NCI-H187 treated with DMSO at 0.1 percent for 48 hours (cell line): ENCODE measurements at places on chromosomes 7 and 10.

- DNase-seq: no peak
Measured at GRCh38 chr7:136652635-136653370, 215.6 kb upstream of the CHRM2 start.

- DNase-seq: no peak
Measured at GRCh38 chr10:114391599-114391998, 12.7 kb downstream of the AFAP1L2 start.

DNA sequence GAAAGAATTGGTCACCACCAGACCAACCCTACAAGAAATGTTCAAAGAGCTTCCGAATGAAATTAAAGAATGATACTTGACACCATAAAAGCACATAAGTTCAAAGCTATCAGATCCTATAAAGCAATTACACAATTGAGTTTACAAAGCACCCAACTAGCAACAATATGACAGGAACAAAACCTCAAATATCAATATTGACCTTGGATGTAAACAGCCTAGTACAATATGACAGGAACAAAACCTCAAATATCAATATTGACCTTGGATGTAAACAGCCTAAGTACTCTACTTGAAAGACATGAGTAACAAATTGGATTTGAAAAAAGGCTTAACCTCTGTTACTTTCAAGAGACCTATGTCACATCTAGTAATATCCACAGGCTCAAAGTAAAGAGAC, 1201.4 kb downstream of the XPNPEP1 start:
- no peak for DNase-seq

DNA sequence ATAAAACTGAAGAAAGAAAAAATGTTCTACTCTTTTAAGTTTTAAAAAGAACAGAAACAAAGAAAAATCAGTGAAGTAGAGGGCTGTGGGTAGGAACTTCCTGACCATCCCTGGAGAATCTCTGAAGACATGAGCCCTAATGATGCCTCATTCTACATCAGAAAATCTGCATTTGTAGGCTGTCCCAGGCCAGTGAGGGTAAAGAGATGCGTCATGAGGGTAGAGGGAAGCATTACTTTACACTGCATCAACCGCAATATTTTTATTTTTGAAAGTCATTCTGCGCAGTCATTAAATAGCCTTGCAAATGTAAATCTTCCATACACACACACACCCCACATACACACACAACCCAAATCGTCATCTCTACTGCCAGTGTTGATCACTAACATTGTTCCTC, 82.1 kb upstream of the CABCOCO1 start:
- no peak for DNase-seq

- no peak for DNase-seq
Measured at GRCh38 chr7:22016507-22016906, 70.8 kb upstream of the CDCA7L start.

DNA sequence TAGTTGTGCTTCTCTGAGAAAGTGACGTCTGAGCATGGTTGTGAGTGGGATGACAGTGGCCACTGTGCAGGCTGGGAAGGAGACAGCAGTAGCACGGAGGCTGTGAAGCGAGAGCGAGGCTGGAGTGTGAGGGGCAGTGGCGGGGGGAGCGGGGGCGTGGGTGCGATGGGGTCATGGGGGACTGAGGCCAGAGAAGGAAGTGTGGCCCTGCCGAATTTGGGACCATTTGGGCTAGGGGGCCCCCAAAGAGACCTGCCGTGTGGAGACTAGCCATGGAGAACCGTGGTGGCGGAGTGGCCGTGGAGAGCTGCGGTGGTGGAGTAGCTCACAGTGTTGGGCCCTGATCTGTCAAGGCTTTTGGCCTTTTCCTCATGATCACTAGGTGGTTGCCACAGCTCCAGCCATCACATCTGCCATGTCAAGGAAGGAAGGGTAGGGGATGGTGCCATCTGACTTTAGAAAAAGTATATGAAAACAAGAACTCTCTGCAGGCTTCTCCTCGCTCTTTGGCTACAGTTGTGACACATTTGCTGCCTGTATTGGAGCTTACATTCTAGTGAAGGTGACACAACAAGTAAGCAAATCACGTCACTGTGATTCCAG, 61.4 kb downstream of the MGMT start:
- DNase-seq: no peak

- no peak for DNase-seq
Measured at GRCh38 chr7:103660455-103661371, 214.7 kb upstream of the SLC26A5 start.

DNA sequence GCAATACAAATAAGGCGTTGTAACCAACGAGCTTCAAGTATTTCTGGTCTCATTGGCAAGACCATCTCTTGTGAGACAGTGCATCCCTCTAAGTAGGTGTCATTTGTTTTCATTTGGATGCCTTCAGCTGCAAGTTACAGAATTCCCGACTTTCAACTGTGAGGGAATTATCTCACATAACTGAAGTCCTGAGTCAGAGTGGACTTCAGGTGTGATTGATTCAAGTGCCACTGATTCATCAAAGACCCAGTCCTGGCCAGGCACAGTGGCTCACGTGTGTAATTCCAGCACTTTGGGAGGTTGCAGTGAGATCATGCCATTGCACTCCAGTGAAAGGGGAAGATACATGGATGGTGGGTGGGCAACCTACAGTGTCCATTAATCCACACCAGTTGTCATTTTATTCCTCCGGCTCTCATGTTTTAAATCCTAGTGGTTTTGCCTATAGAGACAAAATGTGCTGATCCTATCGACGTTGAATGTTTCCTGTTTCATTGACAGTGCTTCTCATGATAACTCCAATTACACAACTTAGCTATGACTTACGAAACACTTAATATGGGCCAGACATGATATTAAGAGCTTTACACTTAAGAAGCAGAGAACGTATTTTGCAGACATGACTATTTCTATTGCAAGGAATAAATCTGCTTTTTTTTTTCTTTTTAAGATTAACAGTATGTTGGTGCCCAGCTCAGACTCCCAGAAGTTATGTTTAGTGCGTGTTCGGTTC, 268.0 kb downstream of the FRMD4A start:
- DNase-seq: no peak

DNA sequence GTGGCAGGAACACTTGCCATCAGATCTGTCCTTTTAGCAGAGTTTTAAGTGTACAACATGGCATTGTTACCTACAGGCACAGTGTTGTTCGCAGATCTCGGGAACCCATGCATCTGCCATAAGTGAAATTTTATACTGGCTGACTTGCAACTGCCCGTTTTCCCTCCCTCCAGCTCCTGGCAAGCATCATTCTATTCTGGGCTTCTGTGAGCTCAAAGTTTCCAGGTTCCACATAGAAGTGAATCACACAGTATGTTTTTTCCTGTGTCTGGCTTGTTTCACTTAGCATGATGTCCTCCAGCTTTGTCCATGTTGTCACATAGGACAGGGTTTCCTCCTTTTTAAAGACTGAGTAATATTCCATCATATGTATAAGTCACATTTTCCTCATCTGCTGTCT, 56.6 kb downstream of the C10orf143 start:
- DNase-seq: no peak

DNA sequence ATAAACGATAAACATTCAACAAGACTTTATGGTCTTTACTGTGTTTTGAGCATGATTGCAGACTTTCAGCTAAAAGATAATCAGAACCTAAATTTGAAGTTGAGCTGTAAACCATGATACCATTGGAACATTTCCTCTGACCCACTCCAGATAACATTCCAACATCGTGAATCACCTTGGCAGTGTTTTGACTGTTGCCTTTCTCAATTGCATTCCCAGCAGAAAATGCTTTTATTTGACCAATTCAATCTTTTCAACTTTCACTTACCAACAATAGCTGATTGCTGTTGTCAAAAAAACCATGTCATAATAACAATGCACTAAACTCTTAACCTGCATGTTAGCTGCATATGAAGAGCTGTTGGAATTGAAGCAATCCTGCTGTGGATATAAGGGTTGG, 165.5 kb downstream of the MDFIC start:
- DNase-seq: no peak

GRCh38 chr10:31315453-31315852, 3.6 kb upstream of the ZEB1 start:
- DNase-seq: no peak
